ENCODE measurements at places on chromosomes 7 and 10.

DNA sequence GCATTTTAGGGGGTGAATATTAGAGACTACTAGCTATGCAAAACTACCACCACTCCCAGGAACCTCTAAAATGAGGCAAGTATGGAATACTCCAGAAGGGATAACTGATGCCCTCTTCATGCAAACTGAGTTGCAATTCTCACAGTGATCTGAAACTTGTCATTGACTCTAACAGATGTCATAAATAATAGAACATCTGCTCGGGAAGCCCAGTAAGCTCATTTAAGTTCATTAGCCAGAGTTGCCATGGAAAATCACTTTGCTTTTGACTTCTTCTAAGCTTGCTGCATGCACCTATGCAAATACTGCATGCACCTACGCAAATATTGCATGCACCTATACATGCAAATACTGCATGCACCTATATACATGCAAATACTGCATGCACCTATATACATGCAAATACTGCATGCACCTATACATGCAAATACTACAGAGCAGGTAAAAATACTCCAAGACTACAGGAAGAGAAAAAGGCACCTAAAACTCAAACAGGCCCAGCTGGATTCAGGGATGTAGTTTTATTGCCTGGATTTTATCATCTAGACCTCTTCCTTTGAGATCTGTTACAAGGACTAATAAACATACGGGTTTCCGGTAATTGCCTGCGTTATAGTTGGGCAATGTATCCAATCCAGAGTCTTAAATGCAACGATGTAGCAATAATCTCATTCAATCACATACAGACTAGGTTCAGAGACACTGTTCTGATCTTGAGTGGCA, 1061.1 kb upstream of the AUTS2 start:
- DNase-seq = no peak

DNA sequence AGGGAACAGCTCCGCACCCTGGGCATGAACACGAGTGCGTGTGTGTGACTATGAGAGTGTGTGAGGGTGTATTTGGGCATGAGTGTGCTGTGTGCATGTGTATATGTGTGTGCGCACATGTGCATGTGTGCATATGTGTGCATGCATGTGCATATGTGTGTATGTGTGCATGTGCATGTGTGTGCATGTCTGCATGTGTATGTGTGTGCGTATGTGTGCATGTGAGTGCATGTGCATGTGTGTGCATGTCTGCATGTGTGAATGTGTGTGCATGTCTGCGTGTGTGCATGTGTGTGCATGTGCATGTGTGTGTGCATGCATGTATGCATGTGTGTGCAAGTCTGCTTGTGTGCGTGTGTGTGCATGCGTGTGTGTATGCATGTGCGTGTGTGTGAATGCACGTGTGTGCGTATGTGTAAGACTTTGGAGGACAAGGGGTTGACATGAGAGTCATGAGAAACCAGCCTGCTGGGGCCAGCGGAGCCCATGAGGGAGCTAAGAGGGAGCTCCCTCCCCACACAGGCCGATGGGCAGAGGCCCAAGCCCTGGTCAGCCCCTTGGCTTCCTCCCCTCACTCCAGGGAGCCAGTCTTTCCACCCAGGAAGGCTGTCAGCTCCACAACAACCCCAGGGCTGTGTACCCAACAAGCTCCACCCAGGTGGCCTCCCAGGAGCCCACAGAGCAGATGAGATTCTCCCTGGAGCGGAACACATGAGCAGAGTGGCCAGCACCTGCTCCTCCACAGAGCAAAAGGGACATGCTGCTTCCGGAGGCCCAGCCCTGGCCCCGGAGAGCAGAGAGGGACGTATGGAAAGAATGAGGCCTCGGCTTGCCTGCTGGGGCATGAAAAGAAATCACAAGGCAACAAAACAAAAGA, 142.5 kb upstream of the PPP2R2D start:
- DNase-seq = peak; percentile 69

DNA sequence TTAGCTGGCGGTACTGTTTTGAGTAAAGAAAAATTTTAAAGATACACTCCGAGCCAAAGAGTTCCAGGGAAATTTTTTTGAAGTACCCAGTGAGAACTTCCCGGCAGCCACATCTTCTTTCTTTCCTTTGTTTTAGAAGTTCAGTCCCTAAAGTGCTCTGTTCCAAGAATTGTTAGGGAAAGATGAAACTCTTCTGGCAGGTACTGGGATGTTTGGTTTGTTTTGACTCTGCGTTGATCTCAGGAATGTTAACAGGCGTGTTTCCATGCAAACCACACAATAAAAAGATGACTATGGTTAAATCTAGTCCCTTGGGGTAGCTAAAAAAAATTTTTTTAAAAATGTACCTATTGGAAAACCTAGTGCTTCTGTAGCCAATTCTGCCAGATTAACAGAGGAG, 224.7 kb upstream of the PHYHIPL start:
- no peak for DNase-seq

DNA sequence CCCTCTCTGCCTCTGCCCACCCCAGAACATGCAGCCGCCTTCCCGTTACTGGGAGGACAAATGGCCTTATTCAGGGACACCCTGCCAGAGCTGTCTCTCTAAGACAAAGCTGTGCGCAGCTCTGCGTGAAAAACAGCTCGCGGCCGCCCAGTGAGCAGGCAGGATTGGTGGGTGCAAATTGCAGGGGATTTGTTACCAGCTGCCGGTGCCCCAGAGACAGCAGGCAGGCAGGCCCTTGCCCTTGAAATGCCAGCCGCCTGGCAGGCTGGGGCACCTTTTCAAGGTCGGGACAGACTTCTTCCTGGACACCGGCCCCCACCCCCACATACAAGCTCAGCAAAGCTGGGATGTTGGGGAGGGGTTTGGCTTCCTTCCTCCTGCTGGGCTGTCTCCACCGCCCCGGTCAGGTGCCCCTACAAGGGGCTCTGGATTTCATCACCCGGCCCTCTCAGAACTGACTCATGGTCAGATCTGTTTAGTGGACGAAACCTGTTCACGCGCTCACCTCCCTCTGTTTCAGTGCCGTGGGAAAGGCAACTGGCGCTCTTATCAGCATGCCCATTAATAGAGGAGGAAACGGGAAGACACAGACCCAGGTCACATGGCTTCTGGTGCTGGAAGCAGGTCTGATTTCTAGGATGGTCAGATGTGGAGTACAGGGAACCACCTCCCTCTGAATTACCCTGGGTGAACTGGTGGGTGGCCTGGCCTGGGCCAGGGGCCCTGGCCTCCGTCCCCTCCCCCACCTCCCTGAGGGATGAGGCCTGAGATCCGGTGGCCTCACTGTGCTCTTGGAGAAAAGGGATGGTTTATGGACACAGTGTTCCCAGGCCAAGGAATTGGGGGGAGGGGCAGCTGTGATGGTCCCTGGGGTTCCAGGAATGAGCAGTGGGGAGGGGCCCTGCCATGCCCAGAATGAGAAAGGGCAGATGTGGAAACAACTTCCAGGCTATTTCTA, 123.9 kb upstream of the PPIF start:
- no peak for DNase-seq

DNA sequence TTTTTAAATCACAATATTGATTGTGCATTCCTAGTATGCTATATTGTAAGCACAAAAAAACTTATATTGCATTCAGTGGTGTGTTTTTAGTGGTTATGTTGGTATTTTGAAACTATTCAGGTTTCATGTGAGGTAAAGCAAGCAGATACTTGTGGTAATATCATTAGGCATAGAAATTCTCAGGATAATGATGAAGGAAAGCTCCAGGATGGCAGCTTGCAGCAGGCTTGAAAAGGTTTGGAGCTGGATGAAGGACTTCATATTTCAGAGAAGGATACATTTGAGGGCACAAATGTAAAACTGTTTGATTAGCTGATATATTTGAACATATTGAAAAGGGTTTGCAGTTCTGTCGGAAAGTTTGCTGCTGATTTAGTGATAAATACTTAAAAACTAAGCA, 17.5 kb downstream of the TRIM24 start:
- peak; percentile 62 for DNase-seq

GRCh38 chr10:111102359-111102837, 25.6 kb downstream of the ADRA2A start:
- no peak for DNase-seq

GRCh38 chr10:71577345-71577744, 142.2 kb downstream of the C10orf105 start:
- no peak for DNase-seq

- no peak for DNase-seq
Observed at GRCh38 chr10:75660823-75661222, 229.4 kb downstream of the LRMDA start.

GRCh38 chr7:15288741-15289140, 273.1 kb downstream of the AGMO start:
- DNase-seq = no peak

- no peak for DNase-seq
Observed at GRCh38 chr7:36966039-36966438, 241.7 kb upstream of the AOAH start.

DNA sequence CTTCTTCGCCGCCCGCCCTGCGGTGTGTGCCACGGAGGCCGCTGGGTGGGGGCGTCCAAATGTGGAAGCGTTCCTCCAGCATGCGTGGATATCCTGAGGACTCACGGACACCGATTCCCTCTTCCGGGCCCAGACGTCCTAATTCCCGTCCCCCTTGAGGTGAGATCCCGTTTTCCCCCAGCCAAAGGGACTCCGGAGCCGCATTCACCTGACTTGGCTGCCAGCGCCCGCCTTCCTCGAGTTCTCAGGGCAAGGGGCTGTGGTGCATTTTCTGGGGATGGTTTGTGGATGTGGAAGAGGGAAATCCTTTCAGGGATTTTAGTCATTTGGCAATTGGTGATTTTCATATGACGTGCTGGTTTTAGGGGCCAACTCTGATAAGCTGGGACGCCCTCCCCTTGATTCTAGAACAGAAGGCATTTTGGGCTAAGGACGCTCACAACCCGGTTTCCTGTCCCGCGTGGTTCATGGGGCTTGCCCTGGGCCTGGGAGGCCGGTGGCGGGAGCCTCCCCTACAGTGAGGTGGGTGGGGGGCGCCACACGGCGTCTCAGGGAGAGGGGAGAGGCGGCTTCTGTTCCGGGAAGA, 165.4 kb downstream of the ACTR3B start:
- no peak for DNase-seq

DNA sequence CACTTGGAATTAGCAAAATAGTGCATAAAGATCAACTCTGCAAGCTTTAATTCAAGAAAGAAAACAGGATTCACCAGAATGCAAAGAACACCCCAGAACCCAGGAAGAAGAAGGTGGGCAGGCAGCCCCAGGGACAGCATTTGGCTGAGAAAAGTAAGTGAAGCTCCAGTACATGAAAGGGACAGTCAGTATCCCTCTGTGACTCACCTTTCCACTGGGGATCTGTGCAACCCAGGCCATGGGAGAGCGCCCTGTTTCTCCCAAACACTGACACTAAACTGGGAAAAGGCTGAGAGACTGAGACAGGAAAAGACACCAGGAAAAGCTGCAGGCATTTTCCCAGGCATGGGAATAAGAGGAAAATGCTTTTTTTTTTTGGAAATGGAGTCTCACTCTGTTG, 28.2 kb downstream of the SNX13 start:
- no peak for DNase-seq

GRCh38 chr7:80047032-80047431, 87.6 kb upstream of the GNAI1 start:
- peak; percentile 24 for DNase-seq

DNA sequence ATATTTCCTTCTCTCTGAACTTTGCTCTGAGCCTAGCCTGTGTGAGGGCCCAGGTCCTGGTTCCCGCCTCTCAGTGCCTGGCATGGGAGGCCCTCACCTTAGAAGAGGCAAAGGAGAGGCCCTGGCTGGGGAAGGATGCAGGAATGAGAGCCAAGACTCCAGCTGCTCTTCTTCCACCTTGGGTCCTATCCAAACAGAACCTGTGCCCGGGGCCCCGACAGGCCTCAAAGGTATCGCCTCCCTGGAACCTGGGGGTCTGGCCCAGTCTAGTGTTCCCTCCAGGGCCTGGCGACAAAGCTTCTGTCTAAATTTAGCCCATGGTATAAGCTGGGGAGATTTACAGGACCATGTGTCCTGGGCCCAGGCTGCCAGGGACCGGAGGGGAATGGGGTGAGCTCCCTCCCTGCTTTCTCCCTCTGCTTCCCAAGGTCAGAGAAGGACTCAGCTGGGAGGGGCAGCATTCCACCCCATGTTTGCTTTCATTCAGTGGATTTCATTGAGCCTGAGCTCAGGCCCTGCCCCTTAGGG, 12.0 kb upstream of the CRHR2 start:
- DNase-seq = no peak

DNA sequence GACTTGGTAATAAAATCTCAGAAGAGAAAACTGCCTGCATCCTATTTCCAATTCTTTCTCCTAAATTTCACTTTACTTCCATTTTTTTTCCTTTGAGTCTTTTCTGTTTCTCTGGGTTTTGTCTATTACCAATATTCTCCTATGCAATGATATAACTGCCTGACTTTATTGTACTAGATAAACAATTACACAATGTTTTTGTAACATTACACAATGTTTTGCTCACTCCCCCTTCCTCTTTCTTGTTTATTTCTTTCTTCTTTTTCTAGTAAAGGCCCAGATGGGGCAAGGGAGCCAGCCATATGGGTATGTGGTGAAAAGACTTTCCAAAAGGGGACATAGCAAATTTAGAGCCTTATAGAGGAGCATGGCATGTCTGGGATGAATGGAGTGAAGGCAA, 278.7 kb upstream of the PHYHIPL start:
- DNase-seq = no peak

DNA sequence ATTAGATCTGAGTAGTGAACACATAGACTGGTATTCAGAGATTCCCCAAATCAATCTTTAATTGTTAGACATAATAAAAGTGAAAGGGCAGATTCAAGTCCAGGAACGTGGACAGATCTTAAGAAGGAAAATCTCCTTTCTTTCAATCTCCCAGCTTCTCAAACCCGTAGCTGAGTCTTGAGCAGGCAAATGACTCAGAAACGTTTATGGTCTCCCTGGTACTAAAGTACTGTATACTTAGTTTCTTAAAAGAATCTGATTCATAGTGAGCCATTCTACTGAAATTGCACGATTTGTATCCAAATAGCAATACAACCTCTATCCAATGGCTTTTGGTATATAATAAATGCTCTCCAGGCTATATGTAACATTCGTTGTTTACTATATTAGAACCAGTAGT, 140.4 kb upstream of the RHEB start:
- no peak for DNase-seq

DNA sequence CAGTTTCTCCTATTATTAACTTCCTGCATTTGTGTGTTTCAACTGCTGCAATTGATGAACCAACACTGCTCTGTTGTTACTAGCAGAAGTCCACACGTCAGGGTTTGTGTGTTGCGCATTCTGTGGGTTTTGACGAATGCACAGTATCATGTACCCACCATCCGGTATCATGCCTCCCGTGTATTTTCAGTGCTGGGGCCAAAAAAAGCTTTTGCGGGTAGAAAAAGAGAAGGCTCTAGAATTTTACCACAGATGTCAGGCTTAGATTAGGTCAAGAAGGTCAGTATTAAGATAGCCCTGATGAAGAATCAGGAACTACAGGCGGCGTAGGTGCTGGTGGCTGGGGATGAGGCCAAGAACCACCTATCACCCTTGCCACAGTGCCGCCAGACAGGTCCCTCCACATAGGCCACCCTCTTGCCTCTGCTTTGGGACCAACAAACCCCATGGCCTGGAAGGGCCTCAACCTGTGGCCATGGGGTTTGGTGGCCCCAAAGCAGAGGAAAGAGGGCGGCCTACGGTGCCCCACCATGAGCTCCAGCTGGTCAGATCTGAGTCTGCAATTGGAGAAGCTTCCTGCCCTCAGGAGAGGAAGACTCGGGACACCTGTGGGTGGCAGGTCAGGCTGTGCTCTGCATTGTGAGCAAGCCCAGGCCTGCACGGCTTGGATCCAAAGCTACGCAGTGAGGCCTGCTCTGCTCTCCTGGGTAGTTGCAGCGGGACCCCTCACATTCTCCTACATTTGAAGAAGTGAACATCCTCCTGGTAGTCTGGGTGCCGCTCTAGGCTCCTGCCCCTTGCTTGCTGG, 71.9 kb downstream of the MKI67 start:
- DNase-seq = no peak
